Liver (tissue), 10 donors: ENCODE measurements at places on chromosomes 1 and 21. TPM values are rescaled to one million over a fixed set of nuclear protein-coding genes. Genes with fewer than 3 reads are reported as not detected.

GRCh38 chr1:103111926-103112325 is 3.6 kb upstream of the COL11A1 start:
- no peak overlapping the region for H3K4me3 ChIP-seq
- no peak for DNase-seq
- no peak overlapping the region for H3K27ac ChIP-seq
- H3K36me3 ChIP-seq: no peaks in the 10 kb centered on the region

DNA sequence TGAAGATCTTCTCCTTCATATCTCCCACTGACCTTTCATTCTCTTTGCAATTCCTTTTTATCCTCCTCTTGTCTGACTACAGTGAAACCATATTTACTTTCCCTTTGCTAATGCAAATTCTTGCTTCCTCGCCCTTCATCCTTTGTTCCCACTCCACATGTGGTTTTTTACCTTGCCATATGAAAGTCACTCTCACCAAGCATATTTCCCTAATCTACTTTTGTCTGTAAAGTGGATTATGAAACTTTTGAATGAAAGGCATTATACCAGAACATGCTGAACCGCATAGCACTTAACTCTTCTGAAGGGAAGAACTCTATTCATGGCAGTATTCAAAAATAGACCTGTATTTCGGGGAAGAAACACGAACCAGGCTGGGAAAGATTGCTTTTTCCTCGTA is 8.0 kb upstream of the TMPRSS15 start:
- H3K4me1 ChIP-seq: no peaks in the 10 kb centered on the region
- H3K4me3 ChIP-seq: no peak overlapping the region
- no peak overlapping the region for H3K27ac ChIP-seq
- no peaks in the 10 kb centered on the region for H3K36me3 ChIP-seq

- DNase-seq: no peak
- no peak overlapping the region for H3K27ac ChIP-seq
- no peak overlapping the region for H3K4me3 ChIP-seq
- no peaks in the 10 kb centered on the region for H3K36me3 ChIP-seq
Measured at GRCh38 chr1:165496501-165496900, 47.3 kb upstream of the LRRC52 start.

The SERTAD4 gene
- polyA plus RNA-seq: 0.02 TPM

The RGS13 gene
- polyA plus RNA-seq: not detected
